Fibroblast of the aortic adventitia (primary cell): ENCODE measurements at places on chromosomes 7 and 10.

DNA sequence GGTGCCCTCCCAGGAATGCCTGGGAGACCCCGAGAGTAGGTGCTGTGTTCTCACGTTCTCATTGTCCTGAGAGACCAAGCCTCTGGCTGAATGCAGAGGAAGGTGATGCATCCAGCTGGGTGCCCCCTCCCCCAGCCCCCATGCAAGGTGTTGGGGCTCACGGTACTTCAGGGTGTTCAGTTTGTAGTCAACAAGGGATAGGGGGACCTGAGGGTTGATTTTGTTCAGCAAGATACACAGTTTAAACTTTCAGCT, 60.4 kb upstream of the DUSP5 start:
- no peak for DNase-seq

GRCh38 chr7:96266015-96266414, 55.9 kb downstream of the SLC25A13 start:
- no peak for DNase-seq

DNA sequence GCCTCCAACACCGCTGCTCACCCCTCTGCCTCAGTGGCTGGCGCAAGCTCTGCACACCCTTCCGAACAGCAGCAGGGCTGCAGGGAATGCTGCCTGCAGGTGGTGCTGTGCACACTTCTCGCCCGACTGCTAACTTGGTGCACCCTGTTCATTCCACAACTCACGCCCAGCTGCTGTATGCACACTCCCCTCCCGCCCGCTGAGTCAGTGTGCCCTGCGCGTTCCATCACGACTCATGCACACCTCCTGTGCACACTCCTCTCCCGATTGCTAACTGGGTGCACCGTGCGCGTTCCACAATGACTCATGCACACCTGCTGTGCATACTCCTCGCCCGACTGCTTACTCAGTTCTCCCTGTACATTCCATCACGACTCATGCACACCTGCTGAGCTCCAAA, 21.5 kb downstream of the ADARB2 start:
- DNase-seq: no peak

- DNase-seq: no peak
These were observed 77.8 kb upstream of the PRSS1 start for GRCh38 chr7:142671506-142671905.

- no peak for DNase-seq
These were observed 215.2 kb upstream of the MKLN1 start for GRCh38 chr7:131112431-131112830.

DNA sequence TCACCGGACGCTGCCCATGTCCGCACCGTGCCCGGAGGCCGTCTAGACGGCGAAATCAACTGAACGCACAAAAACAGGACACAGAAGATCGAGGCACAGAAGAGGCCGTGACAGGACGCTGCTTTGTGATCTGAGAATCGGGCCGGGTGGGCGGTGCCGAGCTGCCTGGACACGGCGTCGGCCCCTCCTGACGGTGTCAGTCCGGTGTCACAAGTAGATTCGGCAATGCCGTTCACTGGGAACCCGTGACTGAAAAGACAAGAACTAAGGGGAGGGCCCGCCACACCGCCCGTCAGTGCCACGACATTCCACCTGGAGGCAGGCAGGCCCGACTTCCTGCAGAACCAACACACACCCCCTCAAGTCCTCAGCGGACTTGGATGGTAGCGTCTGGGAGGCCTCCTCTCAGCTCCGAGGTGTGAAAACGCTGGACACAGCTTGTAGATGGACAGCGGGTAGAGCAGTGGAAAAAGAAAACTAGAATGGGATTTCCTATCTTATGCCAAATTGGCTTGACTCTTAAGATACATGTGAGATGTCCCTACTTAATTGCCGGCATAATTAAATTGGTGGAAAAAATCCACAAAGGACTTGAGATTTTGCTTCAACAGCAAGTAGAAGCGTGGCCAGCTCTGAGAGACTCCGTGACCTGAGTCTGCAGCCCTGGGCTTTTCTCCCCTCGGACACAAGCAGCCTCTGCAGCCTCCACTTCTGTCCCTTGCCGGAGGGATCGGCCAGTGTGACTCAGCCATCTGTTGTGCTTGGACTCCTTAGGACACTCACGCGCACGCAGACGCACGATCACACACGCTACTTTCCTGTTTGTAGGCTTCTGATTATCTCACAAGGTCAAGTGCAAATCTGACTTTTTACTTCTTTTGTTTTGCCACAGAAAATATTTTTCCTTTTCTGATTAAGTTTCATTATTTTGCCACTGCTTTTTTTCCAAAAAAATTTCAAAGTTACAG, 269.0 kb downstream of the DIP2C start:
- peak; percentile 76 for DNase-seq

GRCh38 chr10:14564268-14564744, 210.4 kb downstream of the FAM107B start:
- no peak for DNase-seq

DNA sequence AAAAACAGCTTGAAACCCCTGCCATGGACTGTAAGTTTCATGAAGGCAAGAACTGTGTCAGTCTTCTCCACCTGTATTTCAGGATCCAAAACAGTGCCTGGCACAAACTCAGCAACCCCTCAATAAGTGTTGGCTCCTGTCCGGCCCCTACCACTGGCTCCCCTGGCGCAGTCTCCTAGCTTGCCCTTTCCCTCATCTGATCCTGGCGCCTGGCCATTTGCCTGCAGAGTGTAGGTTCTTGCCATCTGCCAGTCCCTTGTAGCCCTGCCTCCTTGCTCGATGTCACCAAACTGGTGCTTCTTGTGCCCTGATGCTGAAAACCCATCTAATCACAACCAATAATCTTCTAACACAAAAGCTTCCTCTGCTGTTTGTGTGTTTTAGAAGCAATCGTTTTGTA, 60.4 kb downstream of the LGI1 start:
- no peak for DNase-seq

- DNase-seq: no peak
These were observed at the start of gene EVX1 for GRCh38 chr7:27242555-27243339. EVX1 (plus strand) TSS chr7:27242802; CDS start chr7:27243031, 229 bp downstream.

DNA sequence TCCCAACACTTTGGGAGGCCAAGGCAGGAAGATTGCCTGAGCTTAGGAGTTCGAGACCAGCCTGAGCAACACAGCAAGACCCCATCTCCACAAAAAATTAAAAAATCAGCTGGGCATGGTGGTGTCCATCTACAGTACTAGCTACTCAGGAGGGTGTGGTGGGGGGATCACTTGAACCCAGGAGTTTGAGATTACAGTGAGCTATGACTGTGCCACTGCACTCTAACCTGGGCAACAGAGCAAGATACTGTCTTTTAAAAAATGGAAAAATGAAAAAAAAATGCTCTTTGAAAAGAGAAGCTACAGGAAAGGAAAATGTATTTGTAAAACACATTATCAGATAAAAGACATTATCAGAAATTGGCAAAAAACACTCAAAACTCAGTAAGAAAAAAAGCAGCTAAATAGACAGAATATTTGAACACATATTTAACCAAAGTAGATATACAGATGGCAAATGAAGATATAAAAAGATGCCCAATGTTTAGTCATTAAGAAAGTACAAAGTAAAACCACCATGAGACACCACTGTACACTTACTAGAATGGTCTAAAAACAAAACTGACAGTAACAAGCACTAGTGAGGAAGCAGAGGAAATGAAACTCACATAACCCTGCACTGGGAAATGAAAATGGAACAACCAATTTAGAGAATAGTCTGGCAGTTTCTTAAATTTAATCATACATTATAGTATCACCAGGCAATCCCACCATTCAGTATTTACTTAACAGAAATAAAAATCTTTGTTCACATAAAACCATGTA, 40.5 kb downstream of the NRBF2 start:
- DNase-seq: no peak

GRCh38 chr10:45353186-45353585, 20.8 kb upstream of the ALOX5 start:
- no peak for DNase-seq

DNA sequence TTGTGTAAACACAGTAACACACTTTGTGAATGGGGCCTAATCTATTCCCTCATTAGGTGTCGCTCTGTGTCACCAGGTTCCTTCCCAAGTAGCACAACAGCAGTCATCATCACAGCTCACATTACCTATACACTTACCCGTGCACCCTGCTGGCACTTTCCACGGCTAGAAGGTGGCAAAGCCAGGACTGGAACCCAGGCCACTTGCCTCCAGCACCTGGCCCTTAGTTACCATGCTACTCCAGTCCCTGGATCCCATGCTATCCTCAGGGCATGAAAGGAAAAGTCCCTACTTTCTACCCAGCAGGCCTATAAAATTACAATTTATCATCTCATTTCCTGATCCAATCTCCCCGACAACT, 18.4 kb downstream of the SMURF1 start:
- no peak for DNase-seq

GRCh38 chr7:67655168-67655567, 658.5 kb downstream of the TYW1 start:
- DNase-seq: no peak

DNA sequence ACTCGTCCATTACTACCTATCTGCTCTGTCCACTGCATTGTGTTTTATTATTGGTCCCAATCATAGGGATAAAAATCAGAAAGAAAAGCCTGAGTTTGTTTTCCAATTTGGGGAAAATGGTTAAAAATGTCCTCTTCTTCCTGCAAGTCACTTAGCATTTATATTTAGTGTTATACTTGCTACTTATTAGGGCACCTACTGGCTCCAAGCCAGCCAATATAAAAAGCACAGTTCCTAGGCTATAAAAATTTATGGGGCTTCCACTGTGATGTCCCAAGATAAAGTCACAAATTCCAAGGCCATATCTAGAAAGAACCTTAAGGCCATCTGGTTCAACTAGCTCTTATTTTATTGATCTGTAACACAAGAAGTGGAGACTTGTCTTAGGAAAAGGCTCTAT, 3.2 kb downstream of the SLC35B4 start:
- DNase-seq: no peak

GRCh38 chr10:88664142-88664541, at the start of gene LIPF:
LIPF (plus strand) TSS chr10:88664442; CDS start chr10:88667298, 2,856 bp downstream.
- no peak for DNase-seq

GRCh38 chr7:2172311-2173188, 60.2 kb downstream of the MAD1L1 start:
- DNase-seq: peak; percentile 87

- no peak for DNase-seq
These were observed 51.1 kb downstream of the KCTD7 start for GRCh38 chr7:66679633-66680244.

- DNase-seq: no peak
These were observed 61.1 kb downstream of the EBLN1 start for GRCh38 chr10:22156750-22157149.

DNA sequence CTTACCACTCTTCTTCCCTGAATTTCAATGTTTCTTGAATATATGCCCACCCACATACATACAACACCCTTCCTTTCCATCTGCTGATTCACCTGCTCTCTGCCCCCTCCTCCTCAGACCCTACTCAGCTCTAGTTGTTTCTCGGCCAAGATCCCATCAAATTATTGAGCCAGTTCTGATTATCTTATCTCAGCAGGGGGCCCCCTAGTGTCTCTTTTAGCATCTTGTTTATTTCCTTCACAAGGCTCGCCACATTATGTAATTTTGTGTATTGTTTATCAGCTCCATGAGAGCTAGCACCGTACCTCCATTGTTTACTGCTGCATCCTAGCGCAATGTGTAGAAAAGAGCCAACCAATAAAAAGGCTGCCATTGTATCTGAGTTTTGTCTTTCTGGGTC, 71.9 kb downstream of the FAM13C start:
- DNase-seq: no peak

GRCh38 chr10:106777841-106778240, 386.7 kb downstream of the SORCS1 start:
- no peak for DNase-seq

DNA sequence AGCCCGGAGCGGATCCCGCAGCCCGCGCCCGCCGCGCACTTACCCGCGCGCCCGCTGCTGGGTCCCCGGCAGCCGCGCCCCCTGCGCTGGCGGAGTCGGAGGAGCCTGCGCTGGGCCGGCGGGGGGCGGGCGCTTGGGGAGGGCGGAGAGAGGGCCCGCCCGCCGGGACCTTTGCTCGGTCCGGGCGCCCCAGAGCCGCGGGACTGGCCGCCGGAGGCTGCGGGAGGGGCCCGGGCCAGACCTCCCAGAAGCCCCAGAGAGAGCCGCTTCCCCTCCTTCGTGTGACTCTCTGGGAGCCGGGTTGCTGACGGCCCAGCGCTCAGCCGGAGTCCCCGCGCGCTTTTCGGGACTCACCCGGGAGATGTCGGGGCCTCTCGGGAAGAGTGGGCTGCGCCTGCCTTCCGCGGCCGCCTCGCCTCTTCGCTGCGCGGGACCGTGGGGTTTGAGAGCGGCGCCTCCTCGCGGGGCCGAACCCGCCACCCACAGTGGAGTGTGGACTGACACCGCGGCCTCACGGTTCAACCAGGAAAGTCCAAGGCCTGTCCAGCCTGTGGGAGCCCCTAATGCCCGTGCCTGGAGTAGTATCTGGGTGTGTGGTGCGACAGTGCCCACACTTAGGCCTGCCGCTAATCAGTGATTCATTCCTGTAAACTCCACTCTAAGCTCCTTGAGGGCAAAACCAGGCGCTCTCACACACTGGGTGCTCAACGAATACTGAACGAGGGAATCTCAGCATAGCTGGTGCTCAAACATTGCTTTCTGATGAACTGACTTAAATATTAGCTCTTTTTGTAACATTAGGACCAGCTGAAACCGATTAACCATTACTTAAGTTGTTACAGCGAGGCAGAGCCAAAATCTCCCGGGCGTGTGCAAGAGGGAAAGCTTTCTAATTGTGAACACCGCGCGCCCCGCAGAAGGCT, at the start of gene GSDME:
GSDME (minus strand) TSS at position 112 of the 923 bp plus-strand sequence. CDS start 7,690 bp downstream, outside the sequence.
- peak; percentile 60 for DNase-seq

- DNase-seq: no peak
These were observed 54.6 kb downstream of the CPVL start for GRCh38 chr7:29091715-29092114.

GRCh38 chr10:12880423-12880822, 121.1 kb downstream of the CCDC3 start:
- DNase-seq: peak; percentile 5

DNA sequence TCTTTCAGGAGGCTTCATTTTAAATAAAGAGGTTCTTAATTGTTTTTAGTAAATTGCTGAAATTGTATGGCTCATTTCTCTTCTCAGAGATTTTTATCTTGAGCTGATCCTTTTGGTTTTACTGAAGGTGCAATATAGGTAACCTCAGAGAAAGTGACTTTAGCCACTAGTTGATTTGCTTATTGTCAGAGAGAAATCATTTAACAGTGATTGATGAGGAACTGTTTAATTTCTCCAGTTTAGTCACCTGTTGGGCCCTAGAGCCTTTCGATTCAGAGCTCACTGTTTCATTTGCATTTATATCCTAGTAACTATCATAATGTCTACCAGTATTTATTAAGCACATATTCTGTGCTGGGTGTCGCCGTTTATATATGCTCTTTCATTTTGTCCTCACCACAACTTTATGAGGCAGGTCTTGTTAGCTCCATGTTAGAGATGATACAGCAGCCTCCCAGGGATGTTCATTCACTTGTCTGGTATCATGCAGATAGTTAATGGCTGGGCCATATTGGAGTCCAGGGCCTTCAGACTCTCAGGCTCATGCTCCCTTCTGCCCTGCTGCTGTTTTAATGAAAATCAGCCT, 42.1 kb downstream of the KAT6B start:
- DNase-seq: no peak

- DNase-seq: peak; percentile 51
These were observed 186.2 kb downstream of the MACC1 start for GRCh38 chr7:20030915-20031362.
